ENCODE measurements at places on chromosomes 4 and X.

- no peak for DNase-seq
Observed at GRCh38 chr4:73904491-73904890, 35.3 kb downstream of the CXCL1 start.

DNA sequence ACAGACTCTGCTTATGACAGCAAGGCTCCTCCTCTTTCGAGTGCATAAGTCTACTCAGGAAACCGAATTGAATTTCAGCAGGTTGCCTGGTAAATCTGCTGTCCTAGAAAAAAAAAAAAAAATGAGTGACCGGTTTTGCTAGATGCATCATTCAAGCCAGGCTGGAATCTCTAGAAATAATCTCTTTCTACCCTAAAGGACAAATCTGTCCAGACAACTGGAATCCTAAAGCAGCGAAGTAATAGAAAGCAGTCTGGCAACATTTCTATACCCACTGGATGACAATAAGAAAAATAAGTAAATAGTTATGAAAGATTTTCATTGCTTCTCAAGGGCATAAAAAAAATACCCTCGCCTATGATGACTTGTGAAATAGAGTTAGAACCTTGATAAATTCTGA is 703.5 kb downstream of the RPA4 start:
- DNase-seq, result no peak

GRCh38 chrX:17007134-17007768 is 60.8 kb downstream of the REPS2 start:
- no peak for DNase-seq

- no peak for DNase-seq
Observed at GRCh38 chr4:94559351-94559806, 107.6 kb downstream of the PDLIM5 start.

DNA sequence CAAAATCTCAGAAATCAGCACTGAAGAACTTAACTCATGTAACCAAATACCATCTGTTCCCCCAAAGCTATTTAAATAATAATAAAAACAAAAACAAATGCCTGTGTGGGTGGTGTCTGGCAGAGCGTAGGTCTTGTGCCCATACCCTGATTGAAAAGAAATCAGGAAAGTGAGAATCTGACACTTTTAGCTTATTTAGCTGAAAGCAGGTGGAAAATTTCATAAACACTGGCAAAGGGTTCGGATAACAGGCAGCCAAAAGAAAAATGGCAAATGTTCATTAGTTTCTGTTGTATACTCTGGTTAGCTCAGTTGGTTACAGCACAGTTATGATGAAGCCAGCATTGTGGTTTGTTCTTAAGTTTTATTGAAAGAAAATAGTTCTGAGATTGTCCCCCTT is 48.3 kb downstream of the REPS2 start:
- no peak for DNase-seq

- no peak for DNase-seq
Observed at GRCh38 chr4:5386921-5387320, 321.4 kb downstream of the EVC2 start.

GRCh38 chr4:16860516-16860915 is 37.9 kb downstream of the LDB2 start:
- no peak for DNase-seq

- DNase-seq, result no peak
Observed at GRCh38 chr4:152990471-152991131, 54.5 kb downstream of the FHDC1 start.

- DNase-seq, result no peak
Observed at GRCh38 chr4:38889143-38889542, 21.5 kb downstream of the FAM114A1 start.

GRCh38 chr4:80138551-80139538 is 58.5 kb upstream of the PRDM8 start:
- DNase-seq, result peak; percentile 14

- no peak for DNase-seq
Observed at GRCh38 chrX:40947276-40947675, 138.0 kb upstream of the USP9X start.

- DNase-seq, result no peak
Observed at GRCh38 chr4:80448056-80448455, 112.5 kb downstream of the CFAP299 start.

DNA sequence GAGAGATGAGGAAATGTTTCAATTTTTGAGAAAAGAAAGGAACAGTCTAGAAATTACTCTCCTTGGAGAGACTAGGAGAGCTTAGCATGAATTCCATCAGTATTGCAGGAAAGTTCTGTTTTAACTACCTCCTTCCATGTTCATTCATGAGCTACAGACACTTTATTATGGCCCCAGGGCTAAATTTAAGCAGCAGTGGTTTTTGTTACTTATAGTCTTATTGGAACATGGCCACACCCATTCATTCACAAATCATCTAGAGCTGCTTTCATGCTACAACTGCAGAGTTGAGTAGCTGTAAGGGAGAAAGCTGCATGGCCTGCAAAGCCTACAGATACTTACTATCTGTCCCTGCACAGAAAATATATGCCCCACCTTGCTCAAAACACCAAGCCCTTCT is 81.7 kb downstream of the SHISA3 start:
- DNase-seq, result no peak

DNA sequence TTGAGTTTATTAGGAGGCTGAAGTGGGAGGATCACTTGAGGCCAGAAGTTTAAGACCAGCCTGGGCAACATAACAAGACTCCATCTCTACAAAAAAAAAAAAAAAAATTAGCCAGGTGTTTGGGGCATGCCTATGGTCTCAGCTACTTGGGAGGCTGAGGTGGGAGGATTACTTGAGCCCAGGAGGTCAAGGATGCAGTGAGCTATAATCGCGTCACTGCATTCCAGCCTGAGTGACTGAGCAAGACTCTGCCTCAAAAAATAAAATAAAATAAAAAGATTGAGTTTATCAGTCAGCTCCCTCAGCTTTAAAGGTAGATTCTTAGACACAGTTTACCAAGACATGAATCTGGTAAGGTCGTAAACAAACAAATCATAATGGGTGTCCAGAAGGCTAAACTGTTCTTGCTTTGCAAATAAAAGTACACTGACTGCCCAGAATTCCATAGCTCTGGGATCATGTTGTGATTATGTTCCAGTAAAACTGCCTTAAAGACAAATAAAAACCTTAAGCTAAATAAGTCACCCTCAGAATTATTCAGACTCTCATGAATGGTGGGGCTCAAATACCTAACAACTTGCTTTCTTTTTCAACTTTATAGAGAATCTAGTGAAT is 18.7 kb downstream of the APOO start:
- no peak for DNase-seq

- DNase-seq, result no peak
Observed at GRCh38 chrX:40749681-40750494, 14.5 kb upstream of the MED14 start.

DNA sequence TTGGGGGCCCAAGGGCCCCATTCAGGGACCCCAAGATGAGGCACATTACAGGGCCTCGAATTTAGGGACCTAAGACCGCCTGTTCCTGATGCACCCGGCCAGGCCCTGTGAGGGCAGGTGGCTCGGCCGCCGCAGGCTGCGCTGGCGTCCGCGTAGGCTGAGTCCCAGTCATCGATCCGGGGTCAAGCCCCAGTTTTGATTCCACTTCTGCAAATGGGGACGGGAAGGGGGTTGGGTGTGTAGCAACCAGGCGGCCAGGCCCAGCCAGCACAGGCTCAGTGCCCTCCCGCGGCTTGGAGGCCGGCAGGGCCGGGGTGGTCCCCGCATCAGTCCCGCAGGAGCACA is 327 bp downstream of the PNPLA4 start:
- peak; percentile 1 for DNase-seq

GRCh38 chrX:24566240-24566639 is 80.9 kb downstream of the PCYT1B start:
- no peak for DNase-seq

All from stimulated activated CD8-positive, alpha-beta memory T cell treated with anti-CD3 and anti-CD28 coated beads, Interleukin-2, amount 100 ng/mL, for 48 hours (primary cell).